ENCODE measurements at places on chromosomes 13 and 19. TPM values are rescaled to one million over a fixed set of nuclear protein-coding genes. Genes with fewer than 3 reads are reported as not detected.

Gene FPR2
- not detected for total RNA-seq

Gene PSG11
- 43.9 TPM for total RNA-seq

Gene EBI3
- total RNA-seq = 5.4 TPM

Gene ZFP14
- total RNA-seq = 7.1 TPM

Gene C19orf33
- total RNA-seq = not detected

Gene TICAM1
- total RNA-seq = not detected

Gene MYO1F
- total RNA-seq = not detected

Gene PLIN4
- total RNA-seq = 0.18 TPM

Gene CACTIN
- total RNA-seq = 43.3 TPM

Gene MEIOSIN
- not detected for total RNA-seq

Gene IGSF23
- total RNA-seq = not detected

Gene LGI4
- total RNA-seq = 0.07 TPM

Gene ERICH6B
- total RNA-seq = not detected

Gene PTH2
- not detected for total RNA-seq

Gene CTXN1
- 27.0 TPM for total RNA-seq

Gene SULT2B1
- not detected for total RNA-seq

Gene PEAK3
- total RNA-seq = not detected

Gene PSG6
- total RNA-seq = 20.4 TPM

Gene SERPINE3
- not detected for total RNA-seq

Gene ELSPBP1
- not detected for total RNA-seq

Gene EFNB2
- 2.7 TPM for total RNA-seq

Gene NPHS1
- total RNA-seq = 0.18 TPM

Gene CACNG8
- 1.8 TPM for total RNA-seq

Gene TDRD3
- total RNA-seq = 8.5 TPM

Gene SHISA7
- total RNA-seq = not detected

Gene RFPL4A
- 0.49 TPM for total RNA-seq

Gene CHMP2A
- total RNA-seq = 71.9 TPM

Gene MUC16
- not detected for total RNA-seq

Gene ZIC2
- 16.8 TPM for total RNA-seq

Gene SEMA6B
- total RNA-seq = 162 TPM

Gene NANOS3
- 3.0 TPM for total RNA-seq

Gene GRK1
- total RNA-seq = 0.07 TPM

Gene ZNF805
- total RNA-seq = 8.8 TPM

Gene DACH1
- total RNA-seq = not detected

Gene CRB3
- total RNA-seq = 1.9 TPM

Gene IGFL2
- total RNA-seq = 0.47 TPM
